ENCODE measurements at places on chromosomes 1 and 21. TPM values are rescaled to one million over a fixed set of nuclear protein-coding genes. Genes with fewer than 3 reads are reported as not detected.

DNA sequence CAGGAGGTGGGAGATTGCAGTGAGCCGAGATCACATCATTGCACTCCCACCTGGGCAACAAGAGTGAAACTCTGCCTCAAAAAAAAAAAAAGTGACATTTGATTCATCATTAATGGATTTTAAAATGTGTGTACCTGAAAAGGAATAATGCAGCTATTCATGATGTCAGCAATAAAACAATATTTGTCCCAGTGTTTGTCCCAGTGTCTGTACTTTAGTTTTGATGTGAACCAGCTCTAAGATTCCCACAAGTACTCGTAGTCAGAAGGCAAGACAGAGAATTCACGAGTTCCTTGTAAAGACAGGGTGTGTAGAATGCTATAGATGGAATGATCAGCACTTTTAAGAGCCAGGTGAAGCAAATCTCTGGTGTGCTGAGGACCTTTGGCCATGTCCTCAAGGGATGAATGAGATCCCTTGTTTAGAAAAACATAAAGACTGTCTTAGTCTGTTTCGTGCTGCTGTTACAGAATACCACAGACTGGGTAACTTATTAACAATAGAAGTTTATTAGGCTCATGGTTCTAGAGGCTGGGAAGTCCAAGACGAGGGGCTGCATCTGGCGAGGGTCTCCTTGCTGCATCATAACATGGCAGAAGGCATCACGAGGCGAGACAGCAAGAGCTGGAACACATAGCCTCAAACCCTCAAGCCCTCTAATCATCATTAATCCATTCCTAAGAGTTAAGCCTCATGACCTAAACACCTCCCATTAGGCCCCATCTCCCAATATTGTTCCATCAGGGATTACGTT, 12.0 kb upstream of the TMPRSS2 start:
- DNase-seq: no peak

DNA sequence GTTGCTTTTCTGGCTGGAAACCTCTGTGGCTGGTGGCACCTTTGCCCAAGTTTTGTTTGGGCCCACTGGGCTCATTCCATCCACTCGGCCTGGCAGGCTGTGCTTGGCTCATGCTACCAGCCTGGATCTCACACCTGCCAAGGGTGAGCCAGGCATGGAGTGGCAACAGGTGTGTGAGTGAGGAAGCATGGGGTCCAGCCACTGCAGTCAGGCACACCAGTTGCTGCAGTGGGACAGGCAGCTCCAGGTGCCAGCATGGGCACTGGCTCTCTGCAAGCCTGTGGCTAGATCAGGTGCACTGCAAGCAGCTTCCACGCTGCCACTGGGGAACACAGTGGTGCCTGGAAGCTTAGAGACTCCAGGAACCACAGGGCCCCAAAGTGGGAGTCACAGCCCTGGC, 57.0 kb downstream of the NUP210L start:
- DNase-seq: no peak

GRCh38 chr1:205699416-205699815, 19.1 kb upstream of the SLC45A3 start:
- no peak for DNase-seq

- DNase-seq: no peak
Measured at GRCh38 chr1:61618755-61619154, 106.2 kb downstream of the TM2D1 start.

DNA sequence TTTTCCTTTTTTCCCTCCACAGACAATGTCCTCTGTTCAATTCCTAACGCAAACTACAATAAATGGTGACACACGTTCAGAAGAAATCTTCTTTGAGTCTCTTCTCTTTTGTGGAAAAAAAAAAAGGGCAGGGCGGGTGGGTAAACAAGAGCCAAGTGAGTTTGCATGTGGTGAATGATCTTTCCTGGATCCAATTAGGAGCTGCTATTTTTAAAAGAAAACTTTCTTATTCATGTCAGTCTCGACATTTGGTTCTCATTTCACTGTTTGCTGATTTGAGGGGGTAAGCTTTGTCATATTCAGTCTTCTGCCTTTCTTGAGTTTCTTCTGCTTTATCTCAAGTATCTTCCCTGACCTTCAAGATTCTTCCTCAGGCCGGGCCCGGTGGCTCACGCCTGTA, 29.2 kb upstream of the KIF1B start:
- no peak for DNase-seq

DNA sequence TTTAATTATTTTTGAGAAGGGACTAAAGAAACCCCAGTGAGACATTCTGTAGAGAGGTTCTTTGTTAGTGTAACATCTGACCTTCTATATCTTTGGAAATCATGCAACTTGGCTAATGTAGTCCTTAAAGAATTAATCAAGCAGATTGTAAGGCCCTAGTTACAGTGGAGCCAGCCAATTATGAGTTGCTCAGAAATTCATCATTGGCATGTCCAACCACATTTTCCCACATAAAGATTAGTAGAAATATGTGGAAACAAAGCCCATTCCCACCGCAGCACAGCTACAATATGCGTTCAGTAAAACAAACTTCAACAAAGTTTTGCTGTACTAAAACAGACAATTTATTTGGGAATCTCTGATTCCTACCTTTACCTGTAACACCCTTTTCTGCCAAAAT, 27.8 kb downstream of the WNT2B start:
- no peak for DNase-seq

DNA sequence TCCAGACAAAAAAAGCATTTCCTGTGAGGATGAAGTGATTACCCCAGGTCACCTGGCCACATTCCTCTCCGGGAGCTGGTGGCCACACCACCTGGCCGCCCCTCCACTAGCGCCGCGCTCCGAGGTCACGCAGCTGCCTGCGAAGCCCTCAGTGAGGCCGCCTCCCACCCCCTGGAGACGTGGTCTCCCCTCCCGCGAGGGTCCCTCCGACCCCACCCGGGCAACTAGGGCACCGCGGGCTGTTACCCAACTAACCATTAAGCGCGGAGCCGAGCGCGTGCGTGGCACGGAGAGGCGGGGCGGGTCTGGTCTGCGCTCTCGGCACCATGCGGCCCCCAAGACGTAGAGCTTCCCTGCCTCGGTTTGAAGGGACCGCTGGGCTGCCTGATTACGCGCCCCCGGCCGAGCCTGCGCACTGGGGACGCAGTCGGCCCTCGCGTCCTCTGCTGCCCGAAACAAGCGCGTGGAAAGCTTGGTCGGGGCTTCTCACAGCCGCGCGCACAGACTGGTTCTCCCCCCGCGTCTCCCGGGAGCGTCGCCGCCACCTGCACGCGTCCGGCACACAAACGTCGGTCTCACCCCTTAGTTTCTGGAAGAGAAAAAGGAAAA, 106.5 kb downstream of the SLC16A1 start:
- DNase-seq: no peak

The ANKRD65 gene
- 1.9 TPM for total RNA-seq

The UBE2U gene
- total RNA-seq: not detected
